ENCODE measurements at places on chromosomes 5 and 9.

DNA sequence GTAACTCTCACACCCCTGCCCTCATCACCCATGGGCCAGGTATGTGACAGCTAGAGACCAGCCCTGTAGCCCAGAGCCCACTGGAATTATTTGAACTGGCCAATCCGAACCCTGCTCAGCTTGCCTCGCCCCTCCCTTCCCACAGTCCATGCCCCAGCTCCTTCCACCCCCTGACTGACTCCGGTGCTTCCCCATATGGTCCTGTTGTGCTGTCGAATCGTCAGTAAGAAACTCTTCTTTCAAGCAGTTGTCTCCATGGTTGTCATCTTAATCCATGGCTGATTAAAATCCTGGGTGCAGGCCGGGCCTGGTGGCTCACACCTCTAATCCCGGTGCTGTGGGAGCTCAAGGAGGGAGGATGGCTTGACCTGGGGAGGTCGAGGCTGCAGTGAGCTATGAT is 118.5 kb downstream of the COL23A1 start:
- no peak for DNase-seq

DNA sequence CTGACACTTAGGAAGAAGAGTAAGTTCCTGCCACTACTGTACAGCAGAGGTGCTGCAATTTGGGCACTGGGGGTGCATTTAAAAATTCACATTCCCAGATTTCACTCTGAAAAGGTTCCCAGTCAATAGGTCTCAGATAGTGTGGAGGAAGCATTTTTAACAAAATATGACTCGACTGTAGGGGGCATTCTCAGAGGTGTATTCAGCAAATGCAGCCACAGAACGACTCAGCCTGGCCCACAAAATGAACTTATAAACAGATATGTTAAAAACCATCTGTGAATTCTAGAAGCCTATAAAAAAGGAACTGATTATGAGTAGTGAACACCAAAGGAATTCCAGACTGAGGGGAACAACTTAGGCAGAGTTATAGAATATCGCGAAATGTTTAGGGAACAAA is 31.1 kb downstream of the MLLT3 start:
- no peak for DNase-seq

- no peak for DNase-seq
Measured at GRCh38 chr5:115414406-115415142, 118.1 kb upstream of the CCDC112 start.

DNA sequence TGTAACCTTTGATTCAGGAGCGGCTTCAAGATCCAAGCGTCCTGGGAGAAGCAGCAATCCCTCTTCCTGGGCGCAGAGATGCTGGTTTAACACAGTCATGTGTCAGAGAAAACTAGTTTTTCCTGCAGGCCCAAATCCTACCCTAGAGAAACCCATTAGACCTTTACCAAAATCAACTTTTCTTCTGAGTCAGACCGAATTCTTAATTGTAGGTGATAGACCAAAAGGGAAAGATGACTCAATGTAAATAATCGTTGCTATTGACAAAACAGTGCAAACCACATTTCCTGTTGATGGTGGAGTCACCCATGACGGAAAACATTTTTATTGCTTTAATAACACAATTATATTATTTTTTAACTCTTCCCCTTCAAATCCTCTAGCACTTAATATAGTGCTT is 40.1 kb downstream of the SLC1A1 start:
- DNase-seq, result no peak

DNA sequence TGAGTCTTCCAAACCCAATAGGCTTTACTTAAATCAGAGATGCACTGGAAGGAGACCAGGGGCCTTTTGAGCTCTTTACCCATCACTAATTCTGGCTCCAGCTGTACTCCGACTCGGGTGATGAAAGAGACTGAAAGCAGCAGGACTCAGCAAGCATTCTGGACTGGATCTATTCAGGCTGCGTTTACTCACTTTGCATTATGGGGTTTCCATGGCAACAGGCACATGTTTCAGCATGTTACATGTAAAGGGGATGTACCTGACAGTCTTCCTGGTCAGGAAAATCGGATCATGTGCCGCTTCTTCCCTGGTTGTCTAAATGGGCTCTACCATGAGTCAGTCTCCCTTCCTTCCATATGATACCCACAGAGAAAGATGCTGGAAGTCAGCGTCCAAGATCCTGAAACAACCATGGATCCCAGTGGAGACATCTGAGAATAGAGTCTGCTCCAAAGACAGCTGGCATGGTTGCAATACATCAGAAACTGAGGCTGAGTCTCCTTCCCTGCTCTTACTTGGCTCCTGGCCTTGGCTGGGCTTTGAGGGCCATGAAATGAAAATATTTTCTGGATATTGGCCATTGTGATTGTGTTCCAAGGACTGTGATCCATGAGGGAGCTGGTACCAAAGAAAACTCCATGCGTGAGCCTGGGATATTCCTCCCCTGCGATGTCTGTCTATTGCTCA is 102.5 kb upstream of the TNC start:
- no peak for DNase-seq

GRCh38 chr5:115639377-115639776 is 13.5 kb upstream of the TMED7 start:
- DNase-seq, result no peak

- no peak for DNase-seq
Measured at GRCh38 chr5:179421144-179421901, 76.1 kb upstream of the ADAMTS2 start.

GRCh38 chr5:67842806-67843205 is 372.8 kb upstream of the PIK3R1 start:
- no peak for DNase-seq

DNA sequence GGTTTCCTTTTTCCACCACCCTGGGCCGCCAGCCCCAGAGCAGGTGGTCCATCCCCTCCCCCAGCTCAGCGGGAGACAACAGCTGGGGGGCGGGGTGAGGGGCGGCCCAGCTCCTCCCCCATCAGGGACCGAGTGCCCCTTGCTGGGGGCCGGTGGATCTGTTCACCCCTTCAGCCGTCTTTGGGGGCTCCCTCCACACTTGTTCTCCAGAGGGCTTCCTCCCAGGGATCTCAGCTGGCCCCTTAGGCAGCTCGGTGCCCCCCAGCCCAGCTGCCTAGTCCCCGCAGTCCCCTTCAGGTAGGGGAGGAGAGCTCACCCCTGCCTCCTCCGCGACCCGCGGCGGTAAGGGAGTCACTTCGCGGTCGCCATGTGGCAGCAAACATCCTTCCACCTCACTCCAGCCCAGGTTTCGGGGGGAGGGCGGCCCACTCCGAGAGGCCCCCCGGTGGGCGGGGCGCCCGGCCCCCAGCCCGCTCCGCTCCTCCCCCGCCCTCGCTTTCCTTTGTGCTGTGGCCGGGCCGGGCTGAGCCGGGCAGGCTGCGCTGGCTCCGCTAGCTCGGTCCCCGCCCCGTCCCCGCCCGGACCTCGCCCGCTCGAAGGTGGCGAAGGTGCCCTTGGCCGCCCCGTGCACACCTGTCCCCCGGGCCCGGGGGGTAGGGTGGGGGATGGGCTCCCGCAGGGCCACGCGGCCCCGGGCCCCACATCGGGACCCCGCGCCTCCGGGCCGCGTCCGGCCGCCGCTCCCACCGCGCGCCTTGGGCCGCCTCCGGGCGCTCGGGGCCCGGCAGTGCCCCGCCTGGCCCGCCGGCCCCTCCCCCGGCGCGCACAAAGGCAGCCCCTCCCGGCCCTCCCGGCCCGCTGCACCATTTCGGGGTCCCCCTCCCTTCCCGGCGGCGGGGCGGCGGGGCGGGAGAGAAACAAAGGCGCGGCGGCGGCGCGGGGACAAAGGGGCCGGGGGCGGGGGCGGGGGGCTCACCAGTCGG is 683 bp downstream of the DBN1 start:
- peak; percentile 85 for DNase-seq

- DNase-seq, result no peak
Measured at GRCh38 chr5:180215783-180216630, 7.0 kb upstream of the RASGEF1C start.

DNA sequence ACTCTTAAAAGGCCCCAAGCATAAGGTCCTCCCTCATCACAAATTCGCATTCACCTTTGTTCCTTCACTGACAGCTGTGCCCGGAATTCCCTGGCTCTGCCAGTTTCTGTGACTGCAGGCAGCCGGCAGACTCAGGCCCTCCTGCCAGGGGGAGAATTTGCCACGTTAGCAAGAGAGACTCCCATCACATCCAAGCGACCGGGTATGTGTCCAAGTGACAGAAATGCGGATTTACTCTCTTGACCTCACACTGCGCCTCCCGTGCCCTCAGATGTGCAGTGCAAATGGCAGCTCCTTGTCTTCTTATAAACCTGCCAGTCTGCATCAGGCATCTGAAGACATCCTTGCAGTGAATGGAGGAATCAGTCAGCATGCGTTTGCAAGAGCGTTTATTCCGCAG is 187.1 kb upstream of the WWC1 start:
- no peak for DNase-seq

DNA sequence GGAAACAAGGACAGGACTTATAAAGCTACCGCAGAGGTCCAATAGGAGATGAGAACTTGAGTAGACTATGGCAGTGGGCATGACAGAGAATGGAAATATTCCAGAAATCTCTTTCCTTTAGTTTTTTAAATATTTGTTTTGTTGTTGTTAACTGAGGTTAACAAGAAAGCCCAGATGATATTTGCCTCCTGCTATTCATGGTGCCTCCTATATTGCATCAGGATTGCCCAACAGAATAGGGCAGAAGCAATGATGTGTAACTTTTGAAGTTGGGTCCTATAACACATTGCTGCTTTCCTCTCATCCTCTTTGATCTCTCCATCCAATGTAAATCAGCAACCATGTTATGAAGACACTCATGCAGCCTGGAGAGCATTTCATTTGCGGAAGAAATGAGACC is 42.8 kb downstream of the PDE4D start:
- DNase-seq, result no peak

DNA sequence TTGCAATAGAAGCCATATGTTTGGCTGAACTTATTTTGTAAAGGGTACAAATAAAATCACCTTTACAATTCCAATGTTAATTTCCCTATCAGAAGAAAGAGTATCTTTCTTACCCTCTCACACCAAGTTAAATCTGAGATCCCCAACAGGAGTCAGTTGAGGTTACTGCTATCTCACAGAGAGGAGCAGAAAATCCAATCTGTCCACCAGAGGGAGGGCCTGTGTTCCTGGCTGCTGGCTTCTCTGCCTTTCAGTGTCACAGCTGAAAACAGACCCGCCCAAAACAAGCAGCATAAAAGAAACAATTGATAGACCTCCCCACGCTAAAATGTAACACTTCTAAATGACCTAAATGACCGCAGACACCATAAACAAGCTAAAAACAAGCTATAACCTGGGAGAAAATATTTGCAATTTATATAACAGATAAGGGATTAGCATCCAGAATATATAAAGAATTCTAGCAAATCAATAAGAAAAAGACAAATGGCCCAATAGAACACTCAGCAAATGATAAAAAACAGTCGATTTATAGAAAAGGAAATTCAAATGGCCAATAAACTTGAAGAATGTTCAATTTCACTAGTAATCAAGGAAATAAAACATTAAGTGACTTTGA is 24.5 kb upstream of the MVB12B start:
- peak; percentile 51 for DNase-seq

DNA sequence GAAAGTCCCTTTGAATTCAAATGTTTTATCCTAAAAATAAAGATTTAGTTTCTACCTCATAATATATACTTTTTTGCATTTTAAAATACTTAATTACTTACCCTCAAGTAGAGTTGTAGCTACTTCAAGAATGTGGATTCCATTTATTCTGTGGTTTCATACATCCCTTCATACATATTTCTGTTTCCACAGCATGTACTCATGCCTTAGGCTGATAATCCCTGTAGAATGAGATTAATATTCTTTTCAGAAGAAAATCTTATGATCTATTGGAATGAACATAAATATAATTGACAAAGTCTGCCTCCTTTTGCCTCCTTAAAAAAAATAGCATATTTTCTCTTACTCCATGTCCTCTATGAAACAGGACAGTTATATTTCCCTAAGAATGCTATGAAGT is 465.7 kb downstream of the DTWD2 start:
- DNase-seq, result no peak

DNA sequence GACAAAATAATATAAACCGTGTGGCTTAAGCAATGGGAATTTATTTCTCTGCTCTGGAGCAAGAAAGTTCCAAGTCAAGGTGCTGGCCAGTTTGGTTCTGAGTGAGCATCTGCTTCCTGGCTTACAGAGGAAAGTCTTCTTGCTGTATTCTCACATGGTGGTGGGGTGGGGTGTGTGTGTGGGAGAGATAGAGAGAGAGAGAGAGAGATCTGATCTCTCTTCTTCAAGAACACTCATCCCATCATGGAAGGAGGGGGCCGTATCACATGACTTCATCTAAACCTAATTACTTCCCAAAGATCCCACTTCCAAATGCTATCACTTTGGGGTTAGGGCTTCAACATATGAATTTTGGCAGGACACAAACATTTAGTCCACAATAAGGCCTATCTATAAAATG is 91.2 kb downstream of the PRR16 start:
- DNase-seq, result no peak

GRCh38 chr5:133214153-133214820 is 162.5 kb downstream of the HSPA4 start:
- no peak for DNase-seq

DNA sequence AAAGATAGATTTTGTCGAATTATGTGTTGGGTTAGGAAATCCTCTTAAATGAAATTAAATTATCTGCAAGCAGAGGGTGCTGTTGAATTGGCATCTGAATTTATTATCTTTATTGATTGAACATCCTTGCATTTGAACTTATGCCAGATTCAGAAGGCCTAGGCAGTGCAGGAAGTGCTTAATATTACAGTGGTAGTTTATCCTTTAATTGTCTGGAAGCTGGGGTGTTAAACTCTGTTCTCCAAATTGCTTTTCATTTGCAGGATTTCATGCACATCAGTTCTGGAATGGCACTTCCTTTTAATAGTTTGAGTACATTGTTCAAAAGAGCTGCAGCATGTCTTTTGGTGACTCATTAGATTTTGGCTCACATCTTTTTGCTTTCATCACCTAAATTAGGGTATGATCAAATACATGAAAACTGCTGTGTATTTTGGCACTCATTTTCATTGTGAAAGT is 186.3 kb downstream of the KDM4C start:
- DNase-seq, result no peak

Data from stimulated activated naive CD8-positive, alpha-beta T cell treated with anti-CD3 and anti-CD28 coated beads, Interleukin-15, amount 100 ng/mL, for 72 hours (primary cell).